ENCODE measurements at places on chromosomes 11 and 22.

GRCh38 chr11:35954205-35954604 is 10.3 kb downstream of the LDLRAD3 start:
- DNase-seq: no peak

- peak; percentile 76 for DNase-seq
Observed at GRCh38 chr11:65112546-65113360, 1.1 kb downstream of the TM7SF2 start.

- no peak for DNase-seq
Observed at GRCh38 chr11:120525261-120526171, 14.0 kb downstream of the GRIK4 start.

DNA sequence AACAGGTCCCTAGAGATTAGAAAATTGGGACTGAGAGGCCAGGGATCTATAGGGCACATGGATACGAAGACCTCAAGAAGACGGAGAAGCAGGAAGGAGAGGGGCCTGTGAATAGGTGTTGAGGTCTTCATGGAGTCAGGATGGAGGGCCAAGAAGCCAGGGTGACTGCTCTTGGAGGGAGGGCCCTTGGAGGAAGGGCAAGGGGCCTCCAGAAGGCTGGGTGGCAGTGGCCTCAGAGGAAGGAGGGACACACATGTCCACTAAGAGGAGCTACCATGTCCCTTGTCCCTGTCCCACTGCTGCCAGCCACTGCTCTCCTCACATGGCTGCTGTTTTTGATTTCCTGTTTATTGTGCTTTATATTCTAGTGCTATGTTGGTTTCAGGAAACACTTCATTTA is 589.5 kb upstream of the B3GAT1 start:
- DNase-seq: no peak

DNA sequence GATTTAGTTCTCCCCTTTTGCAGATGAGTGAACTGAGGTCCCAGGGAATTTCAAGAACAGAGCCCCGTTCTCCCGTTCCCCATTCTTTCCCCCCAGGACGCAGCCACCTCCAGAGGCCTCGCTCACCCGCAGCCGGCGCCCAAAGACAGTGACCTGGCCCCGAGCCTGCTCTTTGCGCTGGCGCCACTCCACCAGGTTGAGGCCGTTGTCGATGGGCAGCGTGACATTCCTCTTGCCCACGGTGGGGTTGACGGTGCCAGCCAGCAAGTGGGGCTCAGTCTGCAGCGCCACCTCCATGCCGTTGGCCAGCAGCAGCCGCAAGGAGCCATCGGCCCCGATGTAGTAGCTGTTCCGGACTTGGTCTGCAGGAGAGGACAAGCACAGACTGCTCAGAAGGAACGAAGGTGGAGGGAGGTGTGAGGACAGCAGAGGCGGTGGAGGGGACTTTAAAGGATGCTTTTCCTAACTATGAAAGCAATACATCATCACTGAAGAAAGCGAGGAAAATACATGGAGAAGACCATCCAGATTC is 101.4 kb upstream of the NARS2 start:
- DNase-seq: no peak

GRCh38 chr11:108117746-108118371 is 3.5 kb upstream of the ACAT1 start:
- no peak for DNase-seq

DNA sequence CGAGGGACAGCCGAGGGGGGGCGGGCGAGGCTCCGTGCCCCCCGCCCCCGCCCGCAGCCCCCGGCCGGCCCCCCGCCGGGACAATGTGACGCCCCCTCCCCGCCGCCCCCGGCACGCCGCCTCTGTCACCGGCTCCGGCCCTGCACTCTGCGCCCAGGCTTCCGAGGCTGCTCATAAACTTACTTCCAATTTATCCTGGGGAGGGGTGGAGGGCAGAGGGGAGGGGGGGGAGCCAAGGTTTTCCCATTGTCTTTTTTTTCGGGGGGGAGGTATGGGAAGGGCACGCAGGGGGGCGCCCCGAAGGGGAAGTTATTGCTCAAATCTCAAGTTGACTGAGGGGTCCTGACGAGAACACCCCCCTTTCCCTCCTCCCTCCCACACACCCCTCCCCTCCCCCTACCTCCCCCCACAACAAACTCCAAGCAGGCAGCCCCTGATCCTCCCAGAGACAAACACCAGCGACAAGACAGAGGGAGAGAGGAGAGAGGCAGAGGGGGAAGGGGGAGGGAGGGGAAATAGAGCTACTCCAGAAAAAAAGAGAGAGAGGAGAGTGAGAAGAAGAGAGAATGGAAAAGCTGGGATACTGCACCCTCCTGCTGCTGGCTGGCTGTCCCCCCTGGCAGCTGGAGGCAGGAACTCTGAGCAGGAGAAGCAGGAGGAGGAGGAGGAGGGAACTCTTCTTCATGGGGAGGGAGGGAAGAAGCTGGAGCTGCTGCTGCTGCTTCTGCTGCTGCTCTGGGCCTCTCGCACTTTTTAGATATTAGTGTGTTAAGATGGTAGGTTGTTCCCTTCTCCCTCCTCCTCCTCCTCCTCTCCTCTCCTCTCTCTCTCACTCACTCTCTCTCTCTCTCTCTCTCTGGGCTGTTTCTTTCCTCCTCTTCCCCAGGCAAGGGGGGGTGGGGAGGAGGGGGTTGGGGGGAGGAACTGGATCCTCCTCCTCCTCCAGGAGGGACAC is 631 bp downstream of the PHF21A start:
- DNase-seq: peak; percentile 37

DNA sequence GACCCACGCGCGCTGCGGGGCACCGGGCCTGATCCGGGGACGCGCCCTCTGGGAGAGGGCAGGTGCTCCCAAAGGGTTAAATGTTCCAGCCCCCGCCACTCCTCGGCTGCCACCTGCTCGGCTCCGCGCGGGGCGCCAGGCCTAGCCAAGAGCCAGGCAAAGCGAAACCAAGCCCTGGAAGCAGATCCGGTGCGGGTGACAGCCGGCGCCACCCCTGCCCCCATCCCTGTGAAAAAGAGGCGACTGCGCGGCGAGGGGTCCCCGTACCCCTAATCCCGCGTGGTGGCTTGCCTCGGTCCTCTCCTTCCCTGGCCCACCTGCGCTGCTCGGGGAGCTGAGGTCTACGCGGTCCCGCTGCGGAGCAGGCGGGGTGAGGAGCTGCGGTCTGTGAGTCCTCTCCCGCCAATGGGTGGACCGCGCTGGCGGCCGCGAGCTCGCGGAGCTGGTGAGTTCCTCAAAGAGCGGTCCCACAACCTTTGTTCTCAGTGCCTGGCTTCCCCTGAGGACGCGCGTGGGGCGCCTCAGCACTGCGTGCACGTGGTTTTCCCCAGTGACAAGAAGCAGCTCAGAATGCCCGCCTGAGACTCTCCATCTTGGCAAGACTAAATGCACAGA is at the start of gene ME3:
ME3 (minus strand) TSS at position 610 of the 615 bp plus-strand sequence.
- peak; percentile 55 for DNase-seq

GRCh38 chr11:96340555-96340885 is 2.5 kb downstream of the MAML2 start:
- DNase-seq: no peak

- no peak for DNase-seq
Observed at GRCh38 chr11:116193321-116194131, 579.3 kb downstream of the BUD13 start.

DNA sequence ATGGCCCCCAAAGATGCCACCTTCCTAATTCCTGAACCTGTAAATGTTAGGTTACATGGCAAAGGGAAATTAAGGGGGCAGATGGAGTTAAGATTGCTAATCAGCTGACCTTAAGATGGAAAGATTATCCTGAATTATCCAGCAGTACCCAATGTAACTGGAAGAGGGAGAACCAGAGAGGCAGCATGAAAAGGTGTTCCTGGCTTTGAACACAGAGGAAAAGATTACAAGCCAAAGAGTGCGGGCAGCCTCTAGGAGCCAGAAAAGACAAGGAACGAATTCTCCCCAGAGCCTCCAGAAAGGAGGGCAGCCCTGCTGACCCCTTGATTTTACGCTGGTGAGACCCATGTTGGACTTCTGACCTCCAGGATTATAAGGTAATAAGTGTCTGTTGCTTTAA is 15.1 kb upstream of the THRSP start:
- DNase-seq: no peak

DNA sequence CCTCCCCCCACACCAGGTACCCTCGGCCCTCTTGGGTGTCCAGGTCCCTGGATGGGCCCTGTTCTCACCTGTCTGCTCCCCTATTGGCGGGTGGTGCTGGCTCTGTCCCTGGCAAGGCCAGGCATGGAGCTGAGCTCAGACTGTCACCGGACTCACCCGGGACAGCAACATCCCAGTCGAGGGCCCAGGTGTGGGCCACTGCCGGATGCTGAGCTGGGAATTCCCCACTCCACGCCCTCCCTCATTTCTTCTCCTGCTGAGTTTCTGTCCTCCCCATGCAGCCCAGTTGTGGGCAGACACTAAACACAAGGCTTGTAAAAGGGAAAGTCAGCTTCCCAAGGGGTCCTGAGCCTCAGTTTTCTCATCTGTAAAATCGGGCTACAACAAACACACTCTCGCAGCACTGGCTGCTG is 2.0 kb upstream of the AP5B1 start:
- DNase-seq: no peak

- no peak for DNase-seq
Observed at GRCh38 chr11:134751031-134751585, 339.1 kb upstream of the B3GAT1 start.

DNA sequence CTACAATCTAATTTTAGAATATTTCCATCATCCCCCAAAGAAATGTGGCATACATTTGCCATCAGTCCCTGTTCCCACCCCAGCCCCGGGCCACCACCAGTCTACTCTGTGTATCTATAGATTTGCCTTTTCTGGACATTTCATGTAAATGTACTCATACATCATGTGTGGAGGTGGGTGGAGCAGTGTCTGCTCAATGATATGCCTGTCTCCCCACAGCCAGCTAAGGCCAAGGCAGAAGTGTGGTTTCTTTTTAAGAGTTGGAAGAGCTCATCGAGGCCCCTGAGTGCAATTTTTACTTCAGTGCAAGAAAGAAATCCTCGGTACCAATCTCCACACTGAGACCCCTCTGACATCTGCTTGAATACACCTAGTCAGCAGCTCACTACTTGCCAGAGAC is 80.5 kb downstream of the TP53I11 start:
- no peak for DNase-seq

GRCh38 chr11:88626216-88626615 is 288.7 kb upstream of the CTSC start:
- DNase-seq: no peak

DNA sequence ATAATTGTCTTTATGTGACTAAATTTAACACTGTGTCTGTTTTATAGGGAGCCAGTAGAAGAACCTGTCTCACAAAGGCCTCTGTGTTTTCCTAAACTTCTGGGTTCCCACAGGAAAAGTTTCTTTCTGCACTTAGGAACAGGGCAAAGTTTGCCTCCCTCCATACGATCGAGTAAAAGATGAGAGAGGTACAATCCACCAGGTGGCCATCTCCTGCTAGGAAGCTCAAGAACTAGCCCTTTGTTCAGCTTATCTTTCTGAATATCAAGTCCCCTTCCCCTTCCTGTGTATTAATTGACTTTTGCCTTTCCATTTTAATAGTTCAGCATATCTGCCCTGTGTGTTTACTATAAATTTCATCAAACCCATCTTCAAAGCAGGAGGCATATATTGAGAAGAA is 18.0 kb downstream of the CSNK2A3 start:
- no peak for DNase-seq

- peak; percentile 13 for DNase-seq
Observed at GRCh38 chr22:20021196-20022181, 579 bp downstream of the TANGO2 start.

- DNase-seq: no peak
Observed at GRCh38 chr11:112175599-112175952, 264 bp downstream of the BCO2 start.

DNA sequence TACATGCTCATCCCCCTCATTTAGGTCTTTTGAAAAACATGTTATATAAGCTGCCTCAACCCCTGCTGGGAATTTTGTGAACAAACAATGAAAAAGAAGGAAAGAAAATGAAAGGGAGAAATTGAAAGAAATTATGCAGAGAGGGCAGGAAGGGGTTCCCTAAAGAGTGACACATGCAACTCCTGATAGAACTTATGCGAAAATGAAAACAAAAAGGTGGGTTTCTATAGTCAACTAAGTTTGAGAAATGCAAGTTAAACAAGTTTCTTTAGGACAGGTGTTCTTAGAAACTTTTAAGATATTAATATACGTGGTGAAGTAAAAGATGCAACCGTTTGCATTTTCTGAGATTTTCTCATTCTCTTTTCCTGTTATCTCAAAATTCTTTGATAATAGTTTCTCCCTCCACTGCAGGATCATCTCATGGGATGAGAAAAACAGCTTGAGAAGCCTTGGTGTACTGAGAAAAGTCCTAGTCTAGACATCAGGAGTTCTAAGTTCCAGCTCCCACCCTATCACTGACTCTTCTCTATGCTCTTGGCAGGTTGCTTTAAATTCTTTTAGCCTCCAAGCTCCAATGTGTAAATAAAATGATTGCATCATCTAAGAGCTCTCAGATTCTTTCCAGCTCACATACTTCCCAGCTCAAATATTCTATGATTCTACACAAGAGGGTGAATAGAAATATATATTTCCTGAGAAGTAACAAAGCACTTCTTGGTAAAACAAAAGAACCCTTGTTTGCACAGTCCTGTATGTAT is 109.2 kb downstream of the FAM76B start:
- DNase-seq: no peak

DNA sequence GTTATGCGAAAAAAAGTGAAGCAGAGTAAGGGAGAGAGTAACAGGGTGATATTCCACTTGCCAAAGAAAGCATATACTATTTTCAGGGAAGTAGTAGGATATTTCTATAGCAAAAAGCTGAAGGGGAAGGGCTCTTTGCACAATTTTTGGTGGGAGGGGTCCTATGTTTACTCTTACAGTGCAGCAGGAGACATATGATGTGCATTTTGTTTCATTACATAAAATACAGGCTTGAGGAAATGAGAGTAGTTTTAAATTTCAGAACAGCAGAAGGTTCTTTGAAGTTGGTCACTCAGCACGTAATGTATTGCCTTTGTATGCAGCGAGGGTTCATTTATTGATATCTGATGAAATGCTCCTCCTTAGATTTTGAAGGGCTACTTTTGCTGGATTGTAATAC is 3.1 kb upstream of the PIK3IP1 start:
- DNase-seq: no peak

DNA sequence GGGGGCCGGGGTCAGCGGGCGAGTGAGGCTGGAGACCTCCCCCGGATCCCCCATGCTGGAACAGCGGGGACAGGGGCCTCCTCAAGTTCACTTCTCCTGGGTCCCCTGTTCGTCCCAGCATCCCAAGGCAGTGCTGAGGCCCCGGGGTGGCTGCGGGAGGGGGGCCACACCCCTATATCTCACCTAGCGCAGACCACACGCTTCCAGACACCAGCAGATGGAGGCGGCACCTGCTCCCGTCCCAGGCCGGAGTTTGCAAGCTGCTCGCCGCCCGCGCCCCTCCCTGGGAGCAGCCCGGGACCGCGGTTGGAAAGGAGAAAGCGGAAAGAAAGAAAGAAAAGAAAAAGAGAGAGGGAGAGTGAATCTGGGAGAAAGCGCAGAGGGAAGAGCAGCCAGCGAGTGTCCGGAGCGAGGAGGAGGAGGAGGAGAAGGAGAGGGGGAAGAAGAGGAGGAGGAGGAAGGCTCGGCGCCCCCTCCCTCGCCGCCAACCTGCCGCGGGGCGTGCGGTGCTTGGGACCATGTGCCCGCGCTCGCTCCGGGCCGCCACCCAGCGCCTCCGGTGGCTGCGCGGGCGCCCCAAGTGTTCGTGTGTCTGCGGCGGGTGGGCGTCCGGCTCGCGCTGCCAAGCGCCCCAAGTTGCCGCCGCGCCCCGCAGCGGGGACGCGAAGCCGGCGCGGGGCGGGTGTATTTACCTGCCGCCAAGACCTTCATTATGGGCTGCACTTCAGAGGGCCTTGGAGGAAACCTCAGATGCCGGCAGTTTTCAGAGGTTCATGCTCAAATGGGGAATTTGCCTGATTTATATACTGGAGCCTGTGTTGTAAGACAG is at the start of gene LIF:
LIF (minus strand) TSS at position 775 of the 829 bp plus-strand sequence; CDS start at position 711, 64 bp downstream.
- peak; percentile 72 for DNase-seq

All from activated T-cell treated with anti-CD3 and anti-CD28 coated beads, Interleukin-2, amount 50 U/mL, for 72 hours (primary cell).